ENCODE measurements at places on chromosomes 7 and 10.
A peak's percentile ranks its signal among the peaks of the same experiment; 100 is the strongest.

DNA sequence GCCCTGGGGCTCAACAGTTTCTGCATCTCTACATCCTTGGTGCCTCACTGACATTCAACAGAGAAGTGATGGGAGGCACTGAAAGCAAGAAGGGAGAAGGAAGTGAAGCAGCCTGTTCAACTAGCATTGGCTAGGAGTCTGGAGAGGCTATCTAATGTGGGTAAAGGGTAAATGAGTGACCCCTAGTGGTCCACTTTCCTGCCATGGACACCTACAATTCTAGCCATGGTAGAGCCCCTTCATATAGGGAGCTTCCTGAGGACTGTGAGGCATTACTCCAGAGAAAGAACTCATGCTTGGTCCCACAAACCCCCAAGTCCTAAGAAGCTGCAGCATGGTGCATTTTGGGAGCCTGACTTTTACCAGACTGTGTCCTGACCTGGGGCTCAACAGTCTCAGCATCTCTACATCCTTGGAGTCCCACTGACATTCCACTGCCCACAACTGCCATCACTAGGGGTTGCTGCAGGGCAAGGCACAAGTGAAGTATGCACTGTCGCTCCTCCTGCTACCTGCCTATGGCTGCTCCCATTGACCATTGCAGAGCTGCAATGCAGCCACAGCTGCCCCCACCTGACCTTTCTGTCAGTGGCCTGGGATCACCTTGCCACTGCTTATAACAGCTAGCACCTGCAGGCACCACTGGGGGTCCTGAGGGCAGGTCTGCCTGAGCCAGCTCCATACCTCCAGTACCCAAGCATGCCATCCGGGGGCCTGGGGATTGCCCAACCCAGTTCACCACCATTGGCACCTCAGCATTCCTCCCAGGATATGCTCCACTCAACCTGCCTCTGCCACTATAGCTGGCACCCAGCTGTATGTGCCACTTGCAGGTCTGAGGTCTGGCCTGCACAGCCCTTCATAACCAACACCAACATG is 44.1 kb upstream of the CDK6 start:
- DNase-seq = no peak

- no peak for DNase-seq
Measured at GRCh38 chr7:33998476-33998875, 93.1 kb downstream of the BMPER start.

- DNase-seq = no peak
Measured at GRCh38 chr10:29917311-29917710, 142.1 kb downstream of the JCAD start.

DNA sequence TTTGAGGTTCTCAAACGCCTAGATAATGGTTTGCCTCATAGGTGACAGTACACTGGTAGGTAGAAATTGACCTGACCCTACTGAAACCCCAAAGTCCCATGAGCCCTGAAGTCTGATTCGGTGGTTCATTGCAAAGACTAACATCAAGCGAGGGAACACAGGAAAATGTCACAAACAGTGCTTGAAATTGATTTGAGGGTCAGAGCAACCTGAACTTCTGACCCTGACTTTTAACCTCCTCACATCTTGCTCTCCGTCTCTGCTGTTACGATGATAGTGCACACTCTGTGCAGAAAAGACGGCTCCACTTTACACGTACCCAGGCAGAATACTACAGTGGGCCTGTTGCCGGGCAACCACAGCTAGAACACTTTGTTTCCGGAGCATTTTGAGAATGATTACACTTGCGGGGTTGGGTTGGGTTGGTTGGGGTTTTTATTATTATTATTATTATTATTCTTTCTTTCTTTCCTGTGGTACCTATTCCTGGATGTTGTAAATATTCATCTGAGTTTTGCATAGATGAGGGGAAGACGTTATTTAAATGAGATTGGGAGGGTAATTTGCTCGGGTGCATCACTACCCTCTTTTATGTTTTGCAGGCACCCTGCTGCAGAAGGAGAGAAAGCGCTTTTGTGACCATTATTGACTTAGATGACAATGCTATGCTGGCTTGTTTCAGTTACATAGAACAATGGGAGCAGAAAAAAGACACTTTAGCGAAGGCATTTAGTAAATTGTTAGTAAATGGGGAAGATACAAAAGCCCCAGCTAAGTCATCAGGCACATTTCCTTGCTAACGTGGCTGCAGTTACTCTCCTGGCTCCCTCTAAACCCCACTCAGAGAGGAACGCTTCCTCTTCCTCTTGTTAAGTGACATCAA is 438.1 kb upstream of the NRP1 start:
- no peak for DNase-seq

DNA sequence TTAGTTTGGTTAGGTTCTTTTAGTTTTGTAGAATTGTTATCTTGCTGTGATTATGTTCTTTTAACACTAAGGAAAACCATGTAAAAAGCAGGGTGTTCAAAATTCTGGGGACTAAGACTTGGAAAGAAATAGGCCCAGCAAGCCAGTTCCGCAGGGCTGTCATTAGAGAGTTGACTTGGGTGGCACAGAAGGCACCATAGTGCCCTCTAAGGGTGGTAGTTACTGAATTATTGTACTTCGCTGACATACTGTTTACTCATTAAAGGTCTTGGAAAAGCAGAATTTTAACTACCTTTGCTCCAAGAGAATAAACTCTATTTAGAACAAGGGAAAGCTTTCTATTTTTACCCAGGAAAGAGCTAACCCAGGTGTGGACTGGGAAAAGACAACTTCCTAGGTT is 86.5 kb downstream of the OTUD1 start:
- peak; percentile 19 for DNase-seq

DNA sequence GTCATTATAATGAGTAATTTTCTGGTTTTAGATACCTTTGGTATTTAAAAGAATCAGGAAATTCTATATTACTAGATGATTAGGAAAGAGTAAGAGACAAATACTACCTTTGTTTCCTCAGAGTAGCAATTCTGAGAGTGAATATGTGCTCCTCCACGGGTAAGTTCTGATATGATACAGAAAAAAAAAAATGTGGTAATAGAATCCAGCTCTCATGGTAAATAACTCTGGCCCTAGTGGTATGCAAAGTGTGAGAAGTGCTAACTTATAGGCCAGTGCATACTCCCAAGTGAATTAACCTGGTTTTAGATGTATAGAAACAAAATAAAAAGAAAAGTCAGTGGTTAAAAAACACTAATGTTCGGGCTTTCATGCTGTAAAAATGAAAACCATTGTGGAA is 512.6 kb upstream of the SEMA3D start:
- DNase-seq = no peak

DNA sequence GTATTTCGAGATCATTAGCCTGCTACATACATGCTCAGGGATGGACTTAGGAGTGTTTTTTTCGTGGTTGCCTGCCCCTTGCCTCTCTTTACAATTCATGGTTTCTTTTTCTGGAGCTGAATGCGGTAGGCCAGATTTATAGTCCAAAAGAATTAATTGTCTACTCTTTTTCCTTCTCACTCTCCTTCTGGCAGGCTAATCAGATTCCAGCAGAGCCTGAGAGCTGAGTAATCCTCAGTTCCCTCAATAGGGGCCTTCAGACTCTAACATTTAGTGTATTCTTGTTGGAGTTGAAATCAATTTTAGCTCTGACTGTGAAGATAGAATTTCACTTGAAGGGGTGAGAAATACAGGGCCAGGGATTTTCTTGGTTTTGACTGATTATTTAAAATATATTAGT is 16.4 kb downstream of the SORCS3 start:
- DNase-seq = no peak

- DNase-seq = no peak
Measured at GRCh38 chr10:128325788-128326187, 199.6 kb upstream of the MKI67 start.

GRCh38 chr7:29806208-29806994 is at the start of gene WIPF3:
WIPF3 (plus strand) TSS chr7:29806508; CDS start chr7:29834725, 28,217 bp downstream.
- DNase-seq = peak; percentile 52

DNA sequence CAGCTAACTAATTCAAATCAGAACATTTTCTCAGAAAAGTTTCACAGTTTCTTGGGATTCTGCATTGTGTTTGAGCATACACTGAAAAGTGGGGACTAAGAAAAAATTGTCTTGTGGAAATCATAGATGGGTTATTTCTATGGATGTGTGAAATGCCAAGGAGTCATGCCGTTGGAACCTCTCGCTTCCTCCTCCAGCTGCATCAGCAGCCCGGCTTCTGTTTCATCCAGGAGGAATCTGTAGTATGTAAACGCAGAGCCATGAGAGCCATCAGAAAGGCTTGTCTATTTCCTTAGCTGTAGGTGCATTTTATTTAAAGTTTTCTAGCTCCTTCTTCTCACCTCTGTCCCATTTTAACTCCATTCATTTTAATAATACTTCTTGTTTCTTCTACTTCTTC is 1144.1 kb downstream of the GATA3 start:
- DNase-seq = no peak

DNA sequence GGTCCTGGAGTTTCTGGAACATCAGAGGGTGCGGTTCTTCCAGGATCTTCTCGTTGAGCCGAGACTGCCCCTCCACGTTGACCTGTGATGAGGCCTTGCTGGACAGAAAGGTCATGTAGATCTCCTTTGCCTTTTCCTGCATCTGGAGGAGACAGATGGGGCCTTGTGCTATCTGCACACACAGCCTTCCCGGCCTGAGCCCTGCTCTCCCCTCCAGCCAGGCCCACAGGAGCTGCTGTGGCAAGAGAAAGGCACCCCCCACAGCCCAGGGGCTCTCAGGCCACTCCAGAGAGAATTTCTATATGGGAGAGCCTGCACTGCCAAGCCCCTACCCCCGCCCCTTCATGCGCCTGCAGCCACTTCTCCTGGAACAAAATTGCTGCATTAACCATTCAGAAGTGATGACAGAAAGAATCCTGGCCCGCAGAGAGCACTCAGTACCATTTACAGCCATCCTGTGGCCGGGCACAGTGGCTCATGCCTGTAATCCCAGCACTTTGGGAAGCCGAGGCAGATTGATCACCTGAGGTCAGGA is 26.9 kb downstream of the RGS10 start:
- no peak for DNase-seq

DNA sequence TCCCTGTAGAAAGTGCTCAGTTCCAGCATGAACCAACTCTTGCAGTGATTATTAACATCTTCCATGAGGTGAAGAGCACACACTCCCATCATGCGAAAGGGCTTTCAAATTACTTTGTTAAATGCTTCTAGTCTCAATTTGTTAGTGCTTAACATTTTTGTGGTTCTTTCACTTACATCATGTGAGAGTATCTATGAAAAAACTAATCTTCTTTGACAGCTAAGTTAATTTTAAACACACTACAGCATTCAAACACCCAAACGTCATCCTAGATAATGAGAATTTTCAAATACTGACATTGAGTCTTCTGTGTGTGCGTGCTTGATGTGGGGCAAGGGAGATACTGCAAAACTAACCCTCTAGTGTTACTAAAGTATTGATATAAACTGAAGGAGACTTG is 84.8 kb downstream of the ETV1 start:
- no peak for DNase-seq
